ENCODE measurements at places on chromosomes 11 and 22. TPM values are rescaled to one million over a fixed set of nuclear protein-coding genes. Genes with fewer than 3 reads are reported as not detected.

Gene HYOU1
- total RNA-seq, result 106 TPM

Gene SLC22A8
- total RNA-seq, result not detected

Gene DGCR6L
- 46.0 TPM for total RNA-seq

Gene RIMBP3C
- 0.21 TPM for total RNA-seq

Gene GALNT18
- total RNA-seq, result 38.8 TPM

Gene LRRN4CL
- total RNA-seq, result under 0.01 TPM

Gene P2RY2
- 19.8 TPM for total RNA-seq

Gene OR2D2
- not detected for total RNA-seq

Gene UBQLNL
- total RNA-seq, result not detected

Gene PAFAH1B2
- total RNA-seq, result 231 TPM

Gene RGL4
- total RNA-seq, result not detected

Gene SERHL2
- 8.7 TPM for total RNA-seq

Gene PDGFB
- total RNA-seq, result 21.2 TPM

Gene GUCY1A2
- total RNA-seq, result under 0.01 TPM

Gene PRR33
- total RNA-seq, result not detected

Gene OR51I1
- 0.24 TPM for total RNA-seq

Gene BTBD18
- total RNA-seq, result under 0.01 TPM

Gene PGA5
- total RNA-seq, result not detected

Gene MPEG1
- not detected for total RNA-seq

Gene FGF4
- not detected for total RNA-seq

Gene MS4A8
- not detected for total RNA-seq

Gene NCF4
- total RNA-seq, result not detected

Gene HBE1
- not detected for total RNA-seq

Gene USP2
- 0.96 TPM for total RNA-seq

Gene TBX1
- 13.4 TPM for total RNA-seq

Gene KRTAP5-10
- total RNA-seq, result not detected

Gene CRYBB1
- total RNA-seq, result not detected

Gene SLC22A6
- not detected for total RNA-seq

Gene MAP4K2
- total RNA-seq, result 14.7 TPM

Gene XKR3
- not detected for total RNA-seq

Gene LMO2
- 0.96 TPM for total RNA-seq

Gene OR52B2
- not detected for total RNA-seq

Gene FJX1
- total RNA-seq, result 50.5 TPM

Gene KRTAP5-1
- not detected for total RNA-seq

Gene KCNQ1OT1
- total RNA-seq, result 0.21 TPM

Gene PTPRCAP
- 0.24 TPM for total RNA-seq

Gene MS4A4E
- not detected for total RNA-seq

Gene POU2AF2
- total RNA-seq, result not detected

Gene ELFN2
- 1.9 TPM for total RNA-seq

Gene RHBDD3
- total RNA-seq, result 22.2 TPM

Gene LRFN4
- 26.7 TPM for total RNA-seq

Gene KCNQ1
- 0.96 TPM for total RNA-seq

Gene SLC25A45
- 1.9 TPM for total RNA-seq

Gene SCN3B
- total RNA-seq, result 0.24 TPM

Gene CD6
- total RNA-seq, result under 0.01 TPM

Gene MS4A1
- not detected for total RNA-seq

Gene DDI1
- total RNA-seq, result not detected

Gene CENATAC
- total RNA-seq, result 13.5 TPM

Gene NAA40
- total RNA-seq, result 3.8 TPM

Gene NLRP14
- total RNA-seq, result 0.24 TPM

Gene EHF
- 296 TPM for total RNA-seq

Gene RASGRP2
- 0.48 TPM for total RNA-seq

Gene MTMR2
- 20.5 TPM for total RNA-seq

Gene OR8D4
- not detected for total RNA-seq

Gene FOLR3
- total RNA-seq, result 14.2 TPM

Gene GGA1
- 31.1 TPM for total RNA-seq

Gene CATSPERZ
- not detected for total RNA-seq
